ENCODE measurements at places on chromosomes 16 and 17.

- DNase-seq: no peak
Observed at GRCh38 chr16:57253466-57253865, 8.4 kb downstream of the ARL2BP start.

DNA sequence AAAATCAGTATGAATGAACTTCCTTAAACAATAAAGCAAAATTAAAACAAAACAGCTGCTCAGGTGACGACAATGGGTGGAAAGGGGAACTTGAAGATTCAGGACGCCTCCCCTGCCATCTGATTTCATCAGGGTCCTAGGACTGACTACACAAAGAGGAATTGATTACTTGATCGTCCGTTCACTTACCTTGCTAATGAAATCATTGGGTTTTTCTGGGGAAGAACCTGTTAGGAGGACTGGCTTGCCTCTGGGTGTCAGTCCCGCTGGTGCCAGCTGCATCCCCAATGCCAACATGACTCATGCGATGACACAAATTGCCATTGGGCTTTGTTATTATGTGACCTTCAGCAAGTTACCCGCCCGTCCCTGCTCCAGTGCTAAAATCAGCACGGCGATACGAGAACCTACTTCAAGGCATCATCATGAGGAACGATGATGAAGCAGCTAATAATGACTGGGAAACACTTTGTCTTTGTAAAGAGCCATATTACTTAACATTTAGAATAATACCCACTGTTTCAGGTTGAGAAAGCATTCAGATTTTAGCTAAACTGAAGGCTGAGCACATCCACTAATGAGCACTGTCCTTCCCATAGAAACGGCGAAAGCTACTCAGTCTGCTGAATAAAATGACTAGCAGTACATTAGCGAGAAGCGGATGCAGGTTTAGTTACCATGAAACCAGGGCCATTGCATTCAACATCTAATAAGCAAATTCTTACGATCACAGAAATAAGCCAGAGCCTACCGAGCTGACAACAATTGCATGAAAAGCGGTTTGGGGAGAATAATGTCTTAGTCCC, 139.4 kb downstream of the ZFHX3 start:
- DNase-seq: no peak

DNA sequence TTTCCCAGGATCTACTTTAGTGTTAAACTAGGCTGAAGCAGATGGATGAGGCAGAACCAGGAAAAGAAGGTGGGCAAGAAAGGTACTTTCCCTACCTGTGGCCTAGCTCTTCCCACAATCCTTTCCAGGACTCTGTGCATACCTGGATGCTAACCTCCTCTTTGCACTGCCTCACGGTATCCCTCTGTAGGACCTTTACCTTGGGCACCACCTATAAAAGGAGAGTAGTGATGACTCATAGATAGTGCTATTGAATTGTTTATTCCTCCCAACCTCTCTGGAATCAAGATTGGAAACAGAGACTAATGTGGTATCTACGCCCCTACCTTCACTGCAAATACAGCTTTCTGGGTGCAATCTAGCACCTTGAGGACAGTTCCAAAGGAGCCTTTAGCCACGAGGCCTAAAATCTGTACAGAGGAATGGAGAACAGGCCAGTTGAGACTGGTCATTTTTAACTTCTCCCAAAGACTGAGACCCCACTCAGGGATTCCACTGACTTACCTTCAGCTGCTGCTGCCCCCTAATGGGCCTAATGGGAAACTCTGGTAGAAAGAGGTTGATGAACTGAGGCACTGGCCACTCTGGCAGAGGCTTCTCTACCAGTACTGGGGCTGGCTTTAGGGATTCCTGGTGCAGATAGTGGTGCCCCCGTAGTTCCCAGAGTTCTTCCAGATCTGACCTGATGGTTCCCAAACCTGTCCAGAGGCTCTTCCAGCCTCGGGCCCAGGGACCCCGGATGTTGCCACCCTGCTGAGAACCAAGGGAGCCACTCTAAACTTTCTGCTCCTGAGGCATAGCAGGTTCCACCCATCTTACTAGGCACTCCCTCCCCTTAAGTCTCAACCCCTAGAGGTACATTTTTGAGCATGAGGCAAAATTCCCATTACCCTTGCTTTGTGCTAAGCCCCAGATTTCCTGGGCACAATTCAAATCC, 781 bp downstream of the RSKR start:
- peak; percentile 10 for DNase-seq

GRCh38 chr16:77500286-77500598, 65.4 kb upstream of the ADAMTS18 start:
- no peak for DNase-seq

DNA sequence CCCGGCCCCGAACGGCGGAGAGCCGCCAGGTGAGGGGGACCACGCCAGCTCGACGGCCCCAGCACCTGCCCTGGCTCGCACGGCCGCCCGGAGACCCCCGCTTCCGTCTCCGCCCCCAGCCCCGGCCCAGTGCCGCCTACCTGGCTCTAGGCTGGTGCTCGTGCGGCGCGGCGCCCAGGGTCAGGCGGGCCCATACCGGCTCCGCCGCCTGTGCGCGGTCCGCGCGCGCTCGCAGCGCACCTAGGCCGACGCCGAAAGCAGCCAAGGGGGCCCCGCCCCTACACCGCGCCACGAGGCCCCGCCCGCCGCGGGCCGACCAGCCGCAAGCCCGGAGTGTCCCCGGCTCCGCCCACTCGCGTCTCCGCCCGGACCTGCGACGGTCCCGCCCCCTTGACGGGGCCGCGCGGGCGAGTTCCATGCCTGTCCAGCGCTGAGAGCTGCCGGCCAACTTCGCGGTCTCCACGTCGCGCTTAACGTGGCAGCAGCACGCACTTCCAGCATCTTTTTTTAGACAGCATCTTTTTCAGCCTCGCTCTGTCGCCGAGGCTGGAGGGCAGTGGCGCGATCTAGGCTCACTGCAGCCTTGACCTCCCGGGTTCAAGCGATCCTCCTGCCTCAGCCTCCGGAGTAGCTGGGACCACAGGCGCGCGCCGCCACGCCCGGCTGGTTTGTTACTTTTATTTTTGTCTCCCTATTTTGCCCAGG, at the start of gene SLC25A39:
SLC25A39 (minus strand) TSS at position 253 of the 705 bp plus-strand sequence. CDS start 1,261 bp downstream, outside the sequence.
- peak; percentile 94 for DNase-seq

DNA sequence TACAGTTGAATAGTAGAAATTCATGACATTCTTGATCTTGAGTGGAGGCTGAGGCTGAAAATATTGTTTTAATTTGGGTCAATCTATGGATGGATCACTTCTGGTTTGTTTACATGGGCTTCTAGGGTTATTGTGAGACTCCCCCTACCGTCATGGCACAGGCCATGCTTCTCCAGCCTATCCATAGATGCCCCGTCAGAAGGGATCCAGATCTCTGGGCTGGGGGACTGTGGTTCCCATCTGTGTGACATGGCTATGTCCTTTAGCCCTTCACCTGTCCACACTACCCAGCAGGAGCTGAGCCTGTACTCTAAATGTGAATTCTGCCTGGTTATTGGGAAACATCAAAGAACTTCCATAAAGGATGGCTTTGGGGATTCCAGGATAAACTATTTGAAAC, 160.4 kb downstream of the ABCC12 start:
- no peak for DNase-seq

DNA sequence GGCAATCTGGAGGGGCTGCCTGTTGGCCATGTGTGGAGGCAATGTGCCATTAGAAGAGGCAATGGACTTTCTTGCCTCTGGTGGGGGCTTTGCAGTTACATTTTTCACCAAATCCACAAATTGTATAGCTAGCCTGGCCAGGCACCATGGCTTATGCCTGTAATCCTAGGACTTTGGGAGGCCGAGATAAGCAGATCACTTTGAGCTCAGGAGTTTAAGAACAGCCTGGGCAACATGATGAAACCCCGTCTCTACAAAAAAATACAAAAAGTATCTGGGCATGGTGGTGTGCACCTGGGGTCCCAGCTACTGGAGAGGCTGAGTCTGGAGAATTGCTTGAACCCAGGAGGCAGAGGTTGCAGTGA, 2.7 kb upstream of the RNF112 start:
- DNase-seq: no peak

- no peak for DNase-seq
Observed at GRCh38 chr17:3956983-3957382, 7.3 kb downstream of the ATP2A3 start.

- no peak for DNase-seq
Observed at GRCh38 chr16:53068423-53068833, 13.6 kb downstream of the CHD9 start.

DNA sequence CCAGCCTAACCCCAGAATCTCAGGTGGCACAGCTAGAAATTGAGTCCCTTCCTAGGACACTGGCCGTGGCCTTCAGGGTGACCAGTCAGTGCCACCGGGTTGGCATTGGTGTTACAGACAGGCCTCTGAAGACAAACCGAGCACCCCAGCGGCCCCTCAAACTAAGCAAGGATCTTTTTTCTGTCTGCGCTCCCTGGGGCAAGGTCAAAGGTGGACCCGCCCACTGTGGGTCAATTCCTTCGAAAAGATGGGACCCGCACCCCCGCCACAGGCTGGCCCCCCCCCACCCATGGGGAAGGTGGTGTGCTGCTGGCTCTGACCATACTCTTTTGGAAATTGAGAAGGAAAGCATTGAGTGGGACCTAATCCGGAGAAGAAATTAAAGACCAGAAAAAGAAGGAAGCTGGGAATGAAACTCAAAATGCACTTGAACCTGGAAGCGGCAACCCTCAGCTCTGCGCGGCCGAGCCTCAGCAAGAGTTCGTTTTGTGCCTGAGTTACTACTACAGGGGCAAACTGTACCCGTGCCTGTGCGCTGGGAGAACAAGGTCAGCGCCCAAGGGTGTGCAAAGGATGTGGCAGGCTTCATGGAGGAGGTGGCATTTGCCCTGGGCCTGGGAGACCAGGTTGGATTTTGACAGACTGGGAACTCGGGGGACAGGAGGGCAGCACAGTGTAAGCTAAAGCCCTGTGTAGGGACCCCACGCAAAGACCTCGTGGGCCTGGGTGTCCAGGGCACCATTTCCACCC, 20.4 kb downstream of the TMC6 start:
- no peak for DNase-seq

GRCh38 chr17:31907342-31907962, 5.9 kb upstream of the UTP6 start:
- peak; percentile 20 for DNase-seq

- DNase-seq: no peak
Observed at GRCh38 chr17:21279198-21279535, 5.3 kb upstream of the MAP2K3 start.

- no peak for DNase-seq
Observed at GRCh38 chr16:57169327-57169726, 16.5 kb downstream of the PSME3IP1 start.

DNA sequence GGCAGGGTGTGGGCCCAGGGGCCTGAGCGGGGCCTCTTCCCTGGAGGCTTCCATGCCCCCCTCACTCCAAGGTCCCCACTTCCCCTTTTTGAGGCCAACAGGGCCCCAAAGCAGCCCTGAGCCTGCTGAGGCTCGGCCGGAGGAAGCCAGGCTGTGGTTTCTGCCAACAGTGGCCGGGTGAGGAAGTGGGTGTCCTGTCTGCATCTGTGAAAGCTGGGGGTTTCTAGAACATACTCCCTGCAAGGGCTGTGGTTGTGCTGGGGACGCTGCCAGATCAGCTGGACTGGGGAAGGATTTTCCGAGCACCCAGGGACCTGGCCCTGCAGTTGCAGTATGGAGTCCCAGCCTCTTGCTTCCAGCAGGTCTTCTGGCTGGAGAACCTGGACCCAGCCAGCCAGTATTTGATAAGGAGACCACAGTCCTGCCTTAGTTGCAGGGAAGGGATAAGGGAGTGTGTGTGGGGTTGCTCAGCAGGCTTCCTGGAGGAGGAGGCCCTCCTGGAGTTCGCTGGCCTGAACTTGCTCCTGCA, 15.7 kb downstream of the ADCY7 start:
- DNase-seq: peak; percentile 10

DNA sequence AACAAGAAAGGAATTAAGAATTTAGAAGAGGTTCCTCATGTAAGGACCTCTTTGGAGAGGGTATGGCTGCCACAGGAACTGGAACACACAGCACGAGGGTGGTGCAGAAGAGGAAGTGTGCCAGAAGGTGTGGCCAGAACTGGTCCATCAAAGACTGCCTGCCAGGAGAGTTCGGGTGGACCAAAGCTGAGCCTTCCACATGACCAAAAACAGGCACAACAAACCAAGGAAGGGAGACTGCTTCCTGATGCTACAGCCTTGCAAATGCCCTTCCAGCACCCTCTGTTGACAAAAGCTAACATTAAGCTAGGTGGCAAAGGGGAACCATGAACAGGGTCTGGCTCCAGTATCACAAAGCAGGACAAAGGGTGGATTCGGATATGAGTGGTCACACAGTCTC, 125.8 kb upstream of the TMEM97 start:
- DNase-seq: no peak

DNA sequence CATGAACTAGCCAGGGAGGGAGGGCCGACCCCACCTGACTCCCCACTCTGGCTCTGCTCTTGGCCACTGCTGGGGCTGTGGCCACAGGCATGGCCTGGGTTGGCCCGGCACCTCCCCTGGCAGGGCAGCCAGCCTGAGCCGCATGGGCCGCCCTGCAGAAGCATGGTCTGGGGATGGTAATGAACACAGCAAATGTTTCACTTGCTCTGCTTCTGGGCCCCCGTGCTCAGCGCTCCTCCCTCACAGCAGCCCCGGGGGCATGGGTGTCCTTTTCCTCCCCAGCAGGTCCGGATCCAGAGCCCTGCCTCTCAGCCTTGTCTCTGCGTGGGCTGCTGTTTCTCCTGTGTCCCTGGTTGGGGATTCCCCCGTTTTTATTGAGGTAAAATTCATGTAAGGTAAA, 30.9 kb upstream of the KCNJ12 start:
- no peak for DNase-seq

DNA sequence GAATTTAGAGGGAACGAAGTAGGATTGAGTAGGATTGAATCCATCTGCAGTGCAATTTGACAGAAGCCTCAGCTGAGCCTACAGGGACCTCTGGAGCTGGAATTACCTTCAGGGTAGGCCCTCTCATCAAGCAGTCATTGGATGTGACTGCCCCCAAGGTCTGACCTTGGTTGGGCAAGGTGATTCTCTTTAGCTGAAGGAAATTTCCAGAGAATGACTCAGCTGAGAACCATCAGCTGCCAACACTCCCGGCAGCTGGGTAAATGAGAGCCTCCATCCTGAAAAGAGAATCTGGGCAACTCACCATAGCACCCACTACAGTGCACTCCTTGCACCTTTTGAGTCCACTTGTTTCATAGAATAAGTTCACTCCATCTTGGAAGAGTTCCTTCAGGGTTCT, 113.5 kb upstream of the MED13 start:
- DNase-seq: no peak

GRCh38 chr16:20318437-20318836, 8.9 kb downstream of the GP2 start:
- DNase-seq: no peak

DNA sequence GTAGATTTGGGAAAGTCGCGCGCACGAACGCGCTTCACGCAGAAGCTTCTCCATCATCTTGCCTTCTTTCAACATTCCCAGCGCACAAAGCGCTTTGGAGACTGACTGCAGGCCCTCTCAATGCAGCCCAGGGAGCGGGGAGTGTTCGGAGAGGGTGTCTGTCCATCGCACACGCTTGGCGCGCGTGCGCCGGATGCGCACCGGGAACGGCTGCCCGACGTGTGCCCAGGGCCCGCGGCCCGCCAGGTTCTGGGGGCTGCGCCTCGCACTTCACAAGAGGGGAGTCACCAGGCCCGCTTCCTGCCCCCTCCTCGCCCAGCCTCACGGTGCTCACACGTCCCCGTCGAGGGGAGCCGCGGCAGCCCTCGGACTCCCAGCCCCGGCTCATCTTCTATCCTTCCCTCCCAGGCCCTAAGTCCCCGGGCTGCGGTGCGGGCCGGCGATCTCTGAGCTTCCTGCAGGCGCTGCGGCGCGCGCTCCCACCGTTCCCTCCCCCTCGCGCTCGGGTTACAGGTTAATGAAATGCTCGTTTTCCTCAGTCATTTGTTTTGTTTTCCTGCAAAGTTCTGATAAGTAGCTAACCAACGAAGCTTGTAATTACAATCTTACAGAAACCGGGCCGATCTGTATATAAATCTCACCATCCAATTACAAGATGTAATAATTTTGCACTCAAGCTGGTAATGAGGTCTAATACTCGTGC, 2.8 kb upstream of the IRX3 start:
- no peak for DNase-seq

Data from stimulated activated naive CD4-positive, alpha-beta T cell (primary cell).